ENCODE measurements at places on chromosomes 12 and 14.

- 0 out of 2 replicates have a peak, but pooled peaks cover 2% of the 10 kb centered on the region for H3K4me1 ChIP-seq
- no peak overlapping the region for H3K4me3 ChIP-seq
- no peak overlapping the region for H3K27ac ChIP-seq
- DNase-seq, result no peak
Observed at GRCh38 chr12:107107381-107107780, 14.0 kb upstream of the CRY1 start.

DNA sequence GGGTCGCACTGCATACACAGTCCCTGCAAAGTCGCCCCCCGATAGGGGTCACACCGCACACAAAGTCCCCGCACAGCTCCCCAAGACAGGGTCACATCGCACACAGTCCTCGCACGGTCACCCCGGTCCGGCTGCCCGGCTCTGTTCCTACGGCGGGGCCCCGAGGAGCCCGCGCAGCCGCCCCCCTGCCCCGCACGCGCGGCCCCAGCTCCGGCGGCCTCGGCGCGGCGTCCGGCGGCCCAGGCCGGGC is 300 bp downstream of the SSH1 start:
- no peak overlapping the region for H3K27ac ChIP-seq
- DNase-seq, result no peak
- peaks cover 27% of the 10 kb centered on the region for H3K36me3 ChIP-seq
- H3K4me3 ChIP-seq, result peak overlapping the region; percentile 95

GRCh38 chr12:3605692-3606091 is 114.7 kb downstream of the PRMT8 start:
- peaks cover 7% of the 10 kb centered on the region for H3K4me1 ChIP-seq
- H3K27me3 ChIP-seq, result no peaks in the 10 kb centered on the region
- no peak for DNase-seq
- no peak overlapping the region for H3K27ac ChIP-seq
- H3K4me3 ChIP-seq, result peak overlapping the region; percentile 78

DNA sequence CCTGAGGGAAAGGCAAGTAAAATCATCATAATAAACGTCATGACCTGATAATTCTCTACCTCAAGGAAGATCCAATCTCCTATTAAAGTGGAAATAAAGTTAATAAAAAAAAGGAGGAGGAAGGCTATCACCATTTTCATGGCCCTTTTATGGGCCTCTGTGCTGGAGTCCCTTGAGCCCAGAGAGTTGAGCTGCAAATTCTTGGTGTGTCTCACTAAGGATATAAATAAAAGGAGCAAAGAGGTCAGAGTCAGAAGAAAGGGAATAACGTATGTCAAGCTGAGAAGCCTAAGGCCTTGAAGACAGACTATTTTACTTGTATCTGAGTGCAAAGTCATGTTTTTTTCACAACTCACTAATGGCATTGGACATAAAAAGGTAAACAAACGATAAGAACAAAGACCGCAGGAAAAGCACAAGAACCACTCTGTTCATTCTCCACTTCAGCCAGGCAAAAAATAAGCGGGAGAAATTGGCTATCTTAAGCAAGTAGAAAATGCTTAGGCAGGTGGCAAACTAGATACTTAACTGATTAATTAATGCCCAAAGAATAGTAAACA is 12.0 kb upstream of the SMIM10L1 start:
- DNase-seq, result no peak
- no peaks in the 10 kb centered on the region for H3K27me3 ChIP-seq
- no peak overlapping the region for H3K4me3 ChIP-seq
- no peak overlapping the region for H3K27ac ChIP-seq
- H3K36me3 ChIP-seq, result peaks cover 41% of the 10 kb centered on the region
- H3K4me1 ChIP-seq, result no peaks in the 10 kb centered on the region

DNA sequence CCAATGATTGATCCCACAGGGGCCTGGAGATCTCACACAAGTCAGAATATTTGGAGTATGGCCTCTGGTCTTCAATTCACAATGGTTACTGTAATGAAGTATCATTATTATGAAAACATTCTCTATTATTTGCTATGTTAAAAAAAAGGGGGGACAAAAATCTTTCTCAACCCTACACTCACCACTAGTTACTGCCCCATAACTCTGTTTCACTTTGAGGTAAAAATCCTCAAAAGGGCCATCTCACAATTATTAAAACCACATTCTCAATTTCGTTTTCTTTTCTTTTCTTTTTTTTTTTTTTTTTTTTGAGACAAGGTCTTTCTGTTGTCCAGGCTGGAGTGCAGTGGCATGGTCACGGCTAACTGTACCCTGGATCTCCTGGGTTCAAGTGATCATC is 59.6 kb upstream of the KCNC2 start:
- no peak overlapping the region for H3K27ac ChIP-seq
- H3K27me3 ChIP-seq, result no peaks in the 10 kb centered on the region
- no peak overlapping the region for H3K4me3 ChIP-seq
- no peak for DNase-seq
- H3K36me3 ChIP-seq, result 0 out of 3 replicates have a peak, but pooled peaks cover 2% of the 10 kb centered on the region

GRCh38 chr12:21860128-21860527 is 81.1 kb downstream of the ABCC9 start:
- no peak overlapping the region for H3K4me3 ChIP-seq
- H3K27me3 ChIP-seq, result no peaks in the 10 kb centered on the region
- H3K27ac ChIP-seq, result no peak overlapping the region

DNA sequence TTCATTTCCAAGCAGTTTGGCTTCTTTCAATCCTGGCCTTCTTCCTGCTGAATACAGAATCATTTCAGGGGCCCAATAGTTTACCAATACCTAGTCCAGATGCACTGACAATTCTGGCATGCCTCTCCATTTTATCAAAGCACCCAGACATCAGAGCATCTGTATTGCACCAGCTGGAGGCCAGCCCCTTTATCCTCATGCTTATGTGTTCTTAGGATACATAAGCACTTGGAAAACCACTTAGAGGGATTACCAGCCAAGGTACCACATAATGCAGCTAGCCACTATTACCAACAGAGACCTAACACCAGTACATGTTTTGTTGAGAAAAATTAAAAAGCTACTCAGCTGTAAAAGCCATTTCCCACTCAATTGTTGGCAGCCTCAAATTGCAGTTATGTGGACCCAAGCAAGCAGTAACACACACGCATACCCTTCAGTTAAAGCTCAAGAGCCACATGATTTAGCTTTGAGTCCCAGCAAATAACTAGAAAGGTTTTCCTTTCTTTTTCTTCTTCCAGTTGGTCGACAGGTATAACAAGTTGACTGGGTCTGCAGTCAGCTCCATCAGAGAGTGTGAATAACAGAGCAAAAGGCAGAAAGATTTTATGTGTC is 263.8 kb downstream of the DIO2 start:
- H3K27me3 ChIP-seq, result no peaks in the 10 kb centered on the region
- no peak overlapping the region for H3K4me3 ChIP-seq
- no peak for DNase-seq
- no peak overlapping the region for H3K27ac ChIP-seq

Data from H9 (cell line).